ENCODE measurements at places on chromosomes 11 and 22. TPM values are rescaled to one million over a fixed set of nuclear protein-coding genes. Genes with fewer than 3 reads are reported as not detected.

The GRAMD1B gene
- 4.8 TPM for total RNA-seq

- DNase-seq, result no peak
These were observed 35.0 kb upstream of the OR6M1 start for GRCh38 chr11:123841174-123841573.

The RIMBP3B gene
- 0.64 TPM for total RNA-seq

The ANKK1 gene
- total RNA-seq, result not detected

- no peak for DNase-seq
These were observed 175.9 kb upstream of the PGR start for GRCh38 chr11:101305496-101305895.

- DNase-seq, result peak; percentile 60
These were observed 56.8 kb downstream of the FCHSD2 start for GRCh38 chr11:73085189-73085875.

The ELMOD1 gene
- total RNA-seq, result 1.4 TPM

The C22orf31 gene
- not detected for total RNA-seq
